ENCODE measurements at places on chromosomes 6 and 20.
A peak's percentile ranks its signal among the peaks of the same experiment; 100 is the strongest.

GRCh38 chr6:61622601-61623000 is 663.4 kb downstream of the KHDRBS2 start:
- no peak for DNase-seq

GRCh38 chr6:133191323-133191722 is 49.8 kb upstream of the EYA4 start:
- DNase-seq = no peak

- DNase-seq = no peak
These were observed 12.7 kb upstream of the SPAG4 start for GRCh38 chr20:35602851-35603495.

GRCh38 chr6:29870104-29870503 is 42.5 kb downstream of the HLA-G start:
- DNase-seq = no peak

- DNase-seq = no peak
These were observed 147.4 kb downstream of the MOXD1 start for GRCh38 chr6:132253906-132254305.

GRCh38 chr6:27679308-27679963 is 206.5 kb upstream of the ZNF184 start:
- no peak for DNase-seq

GRCh38 chr6:110355727-110356126 is 2.4 kb downstream of the METTL24 start:
- no peak for DNase-seq

GRCh38 chr20:44097521-44098255 is 89.3 kb downstream of the JPH2 start:
- no peak for DNase-seq

- no peak for DNase-seq
These were observed 14.9 kb downstream of the PLCG1 start for GRCh38 chr20:41152108-41152757.

DNA sequence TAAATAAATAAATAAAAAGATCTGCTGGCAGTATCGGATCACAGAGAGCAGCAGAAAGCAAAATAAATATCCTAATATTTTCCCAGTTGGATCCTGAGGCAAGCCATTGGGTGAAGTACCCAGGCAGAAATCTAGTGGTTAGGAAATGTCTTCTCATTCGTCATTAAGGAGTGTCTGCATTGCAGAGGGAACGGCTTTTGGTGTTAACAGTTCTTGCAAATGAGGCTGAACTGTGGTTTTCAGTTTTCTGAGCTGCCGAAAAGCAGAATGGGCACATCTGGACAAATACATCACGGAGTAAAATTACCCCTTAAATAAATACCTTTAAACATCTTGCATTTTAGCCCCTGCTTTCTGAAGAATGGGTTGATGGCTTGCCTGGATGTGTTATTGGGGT is 82.3 kb upstream of the MPC1 start:
- DNase-seq = no peak

DNA sequence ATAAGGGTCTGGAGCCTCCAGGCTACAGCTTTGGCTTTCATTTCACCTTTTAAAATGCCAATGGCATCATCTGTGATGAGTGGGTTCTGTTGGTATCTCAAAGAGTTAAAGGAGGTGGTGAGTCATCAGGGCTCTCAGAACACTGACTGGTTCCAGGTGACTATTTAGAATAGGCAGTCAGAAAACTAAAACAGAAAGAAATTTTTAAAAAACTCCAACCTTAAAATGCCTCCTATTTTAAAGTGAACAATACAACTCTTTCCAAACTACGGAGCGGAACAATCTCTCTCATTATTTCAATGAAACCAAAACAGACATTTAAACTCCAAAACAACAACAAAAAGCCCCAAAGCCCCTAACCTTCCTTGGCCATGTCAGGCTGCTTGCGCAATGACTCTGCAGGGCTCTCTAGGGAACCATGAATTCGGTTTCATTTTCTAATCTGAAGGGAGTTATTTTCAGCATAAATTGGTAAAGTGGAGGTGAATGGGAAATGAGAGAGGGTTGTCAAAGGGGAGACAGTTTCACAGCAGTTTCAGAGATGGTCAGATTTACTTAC is 194.9 kb downstream of the KIF6 start:
- DNase-seq = no peak

DNA sequence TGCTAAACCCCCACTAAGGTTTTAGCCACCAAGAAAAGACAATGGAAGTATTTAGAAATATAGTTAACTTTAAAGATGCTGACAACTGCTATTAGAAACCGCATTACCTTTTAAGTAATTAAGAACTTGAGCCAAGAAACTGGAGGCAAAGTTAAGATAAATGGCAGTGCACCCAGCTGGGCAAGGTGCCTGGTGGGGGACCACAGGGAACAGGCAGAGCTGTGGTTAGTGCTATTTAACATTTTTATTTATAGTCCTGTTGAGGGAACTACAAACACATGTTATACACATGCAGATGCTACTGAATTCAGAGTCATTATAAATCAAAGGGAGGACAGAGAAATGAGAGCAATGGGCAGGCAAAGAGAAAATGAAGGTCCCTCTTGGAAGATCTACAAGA is 447.9 kb downstream of the TFAP2B start:
- no peak for DNase-seq

- DNase-seq = no peak
These were observed 6.4 kb downstream of the TPMT start for GRCh38 chr6:18148304-18149025.

GRCh38 chr6:81897793-81898192 is 145.3 kb upstream of the TENT5A start:
- DNase-seq = no peak

- no peak for DNase-seq
These were observed 286.1 kb downstream of the RNGTT start for GRCh38 chr6:88677356-88677755.

- DNase-seq = no peak
These were observed 49.2 kb downstream of the GMDS start for GRCh38 chr6:2196079-2196679.

GRCh38 chr20:2691663-2692035 is 931 bp upstream of the EBF4 start:
- no peak for DNase-seq

DNA sequence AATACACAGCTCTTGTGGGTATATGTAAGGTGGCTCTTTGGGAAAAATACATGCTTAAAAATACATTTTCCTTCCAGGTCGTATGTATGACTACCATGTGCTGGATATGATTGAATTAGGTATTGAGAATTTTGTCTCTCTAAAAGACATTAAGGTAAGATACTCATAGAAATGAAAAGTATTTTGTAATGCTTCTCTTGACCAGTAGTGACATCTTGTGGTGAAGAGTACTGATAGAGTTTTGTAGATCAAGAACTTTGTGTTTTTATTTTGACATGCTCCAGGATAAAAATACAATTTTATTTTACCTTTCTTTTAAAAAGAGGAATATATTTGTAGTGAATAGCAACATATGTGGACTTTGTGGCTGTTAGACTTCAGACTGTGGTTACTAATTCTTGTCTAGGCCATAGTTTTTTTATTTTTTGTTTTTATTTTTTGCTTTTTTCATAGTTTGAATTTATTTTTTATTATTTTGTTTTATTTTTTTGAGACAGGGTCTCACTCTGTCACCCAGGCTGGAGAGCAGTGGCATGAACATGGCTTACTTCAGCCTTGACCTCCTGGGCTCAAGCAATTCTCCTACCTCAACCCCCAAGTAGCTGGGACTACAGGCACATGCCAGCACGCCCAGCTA is 17.9 kb downstream of the RPF2 start:
- no peak for DNase-seq

DNA sequence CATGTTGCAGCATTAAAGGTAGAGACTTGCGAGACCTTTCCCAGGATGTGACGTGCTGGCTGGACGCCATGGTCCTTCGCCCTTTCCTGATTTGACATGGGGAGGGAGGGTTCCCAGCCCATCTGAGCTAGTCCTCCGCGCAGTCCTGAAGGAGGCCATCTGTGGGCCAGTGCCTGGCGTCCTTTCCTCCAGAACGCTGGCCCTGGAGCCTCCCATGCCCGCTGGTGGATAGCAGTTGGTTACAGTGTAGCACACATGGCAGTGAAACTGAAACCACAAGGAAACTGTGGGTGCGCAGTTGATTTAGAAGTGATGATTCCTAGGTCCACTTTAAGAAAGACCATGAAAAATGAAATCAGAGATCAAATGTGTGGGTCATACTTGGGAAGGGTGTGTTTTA is 193.7 kb downstream of the CDH4 start:
- no peak for DNase-seq

DNA sequence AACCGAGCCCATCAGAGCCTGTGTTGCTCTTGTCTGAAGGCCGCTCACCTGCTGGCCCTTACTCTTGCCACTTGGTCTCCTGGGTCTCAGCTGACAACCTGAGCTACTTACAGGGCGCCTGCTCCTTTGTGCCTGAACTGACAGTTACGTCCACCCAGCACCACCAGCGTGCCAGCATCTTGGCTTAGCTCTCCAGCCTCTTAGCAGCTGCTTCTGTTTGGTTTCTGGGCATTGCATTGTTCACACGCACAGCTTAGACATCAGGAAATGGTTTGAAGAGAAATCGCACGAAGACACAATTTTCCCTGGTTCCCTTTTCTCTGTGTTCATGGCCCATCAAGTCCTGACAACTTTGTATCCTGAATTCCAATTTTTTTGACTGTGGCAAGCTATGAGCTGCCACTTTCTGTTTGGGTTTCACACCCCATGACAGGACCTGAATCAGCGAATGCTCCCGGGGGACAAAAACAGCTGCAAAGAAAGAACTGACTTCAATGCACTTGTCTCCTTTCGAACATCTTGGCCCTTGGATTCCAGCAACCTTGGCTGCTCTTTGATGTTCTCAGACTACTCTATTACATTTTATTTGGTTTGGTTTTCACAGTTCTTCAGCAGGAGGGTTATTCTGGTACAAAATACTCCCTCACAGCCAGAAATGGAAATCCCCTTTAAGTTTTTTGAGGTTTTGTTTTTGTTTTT is 45.2 kb upstream of the LY86 start:
- no peak for DNase-seq

DNA sequence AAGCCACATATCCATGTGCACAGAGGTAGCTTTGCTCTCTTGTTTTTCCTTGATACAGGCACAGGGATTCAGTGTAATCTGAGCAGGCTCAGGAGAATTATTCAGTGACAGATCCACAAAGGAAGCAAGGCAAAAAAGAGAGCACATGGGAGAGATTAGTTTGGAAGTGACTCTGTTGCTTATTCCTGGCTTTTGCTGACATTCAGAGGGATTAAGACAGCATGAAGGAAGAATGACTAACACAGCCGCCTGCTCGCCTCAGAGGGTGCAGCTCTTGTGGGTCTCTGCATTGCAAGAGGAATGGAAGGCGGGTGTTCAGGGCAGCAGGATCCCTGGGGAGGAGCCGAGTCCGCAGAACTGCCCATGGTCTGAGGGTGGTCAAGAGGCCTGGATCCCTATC is 203.4 kb upstream of the KCNQ5 start:
- no peak for DNase-seq

DNA sequence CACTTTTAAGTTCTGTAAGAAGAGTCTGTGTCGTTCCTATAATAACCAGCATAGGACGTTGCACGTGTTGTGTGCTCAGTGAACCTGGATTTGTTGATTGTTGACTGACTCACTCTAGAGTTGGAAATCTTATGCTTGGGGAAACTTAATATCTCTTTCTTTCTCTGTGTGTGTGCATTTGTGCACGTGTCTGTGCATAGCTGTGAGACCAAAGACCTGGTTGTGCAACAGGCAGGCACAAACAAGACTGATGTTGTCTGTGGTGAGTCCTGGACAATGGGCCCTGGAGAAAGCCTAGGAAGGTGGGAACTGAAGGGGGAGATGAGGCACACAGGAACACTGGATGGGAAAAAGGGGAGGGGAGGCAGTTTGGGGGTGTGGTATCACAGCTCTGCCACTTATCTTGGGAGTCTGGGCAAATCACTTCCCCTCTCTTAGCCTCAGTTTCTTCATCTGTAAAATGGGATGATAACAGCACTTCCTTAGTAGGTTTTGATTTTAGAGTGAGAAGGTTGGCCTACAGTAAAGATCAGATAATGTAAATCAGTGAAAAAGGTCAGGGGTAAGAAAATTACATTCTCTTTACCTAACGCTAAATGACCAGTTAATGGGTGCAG is 8.4 kb downstream of the CD40 start:
- DNase-seq = no peak

- DNase-seq = no peak
These were observed 17.3 kb downstream of the VSTM2L start for GRCh38 chr20:37920270-37920669.

DNA sequence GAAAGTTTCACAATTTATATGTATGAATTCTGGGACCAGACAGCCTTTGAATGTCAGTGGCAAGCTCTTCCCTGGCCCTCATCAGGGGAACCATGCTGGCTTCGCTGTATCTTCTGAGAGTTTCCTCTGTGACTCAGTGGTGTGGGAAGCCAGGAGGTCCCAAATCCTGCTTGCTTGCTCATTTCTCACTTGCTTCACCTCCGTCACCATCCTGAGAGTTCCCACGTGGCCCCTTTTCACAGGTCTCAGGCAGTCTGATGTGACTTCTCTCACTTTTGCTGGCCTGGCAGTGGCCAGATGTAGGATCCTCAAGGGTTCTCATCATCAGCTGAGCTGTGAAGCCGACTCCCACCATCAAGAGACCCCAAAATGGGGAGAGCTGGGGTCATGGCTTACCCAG is 28.4 kb upstream of the RIN2 start:
- no peak for DNase-seq

- no peak for DNase-seq
These were observed 283.7 kb downstream of the BTBD3 start for GRCh38 chr20:12201289-12201991.

DNA sequence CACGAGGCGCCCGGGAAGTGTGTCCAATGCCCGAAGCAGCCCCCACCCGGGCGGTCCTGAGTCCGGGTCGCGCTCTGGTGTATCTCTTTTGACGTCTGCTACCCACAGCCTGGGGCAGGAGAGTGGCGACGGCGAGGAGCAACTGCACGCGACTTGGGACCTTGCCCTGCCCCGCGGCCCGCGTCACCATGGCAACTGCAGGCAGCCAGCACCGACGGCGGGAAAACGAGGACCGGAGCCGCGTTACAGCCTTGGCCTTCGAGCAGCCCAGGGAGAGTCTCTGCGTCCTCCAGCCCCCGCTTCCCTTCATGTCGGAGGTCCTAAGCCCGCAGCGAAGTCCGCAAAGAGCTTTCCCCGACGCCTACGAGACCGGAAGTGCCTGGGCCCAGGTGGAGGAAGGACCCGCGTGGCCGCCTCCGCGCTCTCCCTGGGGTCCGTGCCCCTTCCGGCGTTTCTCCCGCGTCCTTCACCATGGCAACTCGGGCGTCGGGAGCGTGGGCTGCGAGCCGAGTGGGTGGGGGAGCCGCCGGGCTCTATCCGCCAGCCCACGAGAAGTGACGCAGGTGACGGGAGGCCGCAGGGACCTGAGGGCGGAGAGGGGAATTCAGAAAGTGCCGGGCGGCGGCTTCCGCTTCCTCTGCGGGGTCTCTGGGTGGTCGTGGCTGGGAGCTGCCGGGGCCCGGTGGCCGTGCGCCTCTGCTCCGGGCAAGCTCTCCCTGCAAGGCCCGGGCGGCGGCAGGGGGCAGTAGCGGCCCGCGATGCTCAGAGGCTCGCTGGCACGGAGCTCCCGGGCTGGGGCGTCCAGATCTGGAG is 88.6 kb upstream of the TGM3 start:
- peak; percentile 83 for DNase-seq

- no peak for DNase-seq
These were observed 145.1 kb upstream of the FKBP1C start for GRCh38 chr6:63066055-63066704.

All from stimulated activated CD8-positive, alpha-beta memory T cell treated with anti-CD3 and anti-CD28 coated beads, Interleukin-15, amount 100 ng/mL, for 4 hours (primary cell).